ENCODE measurements at places on chromosomes 16 and 17. TPM values are rescaled to one million over a fixed set of nuclear protein-coding genes. Genes with fewer than 3 reads are reported as not detected.
A peak's percentile ranks its signal among the peaks of the same experiment; 100 is the strongest.

Gene CCL17
- polyA plus RNA-seq: not detected

Gene KCNJ2
- polyA plus RNA-seq: not detected

Gene EME1
- polyA plus RNA-seq: 0.38 TPM

DNA sequence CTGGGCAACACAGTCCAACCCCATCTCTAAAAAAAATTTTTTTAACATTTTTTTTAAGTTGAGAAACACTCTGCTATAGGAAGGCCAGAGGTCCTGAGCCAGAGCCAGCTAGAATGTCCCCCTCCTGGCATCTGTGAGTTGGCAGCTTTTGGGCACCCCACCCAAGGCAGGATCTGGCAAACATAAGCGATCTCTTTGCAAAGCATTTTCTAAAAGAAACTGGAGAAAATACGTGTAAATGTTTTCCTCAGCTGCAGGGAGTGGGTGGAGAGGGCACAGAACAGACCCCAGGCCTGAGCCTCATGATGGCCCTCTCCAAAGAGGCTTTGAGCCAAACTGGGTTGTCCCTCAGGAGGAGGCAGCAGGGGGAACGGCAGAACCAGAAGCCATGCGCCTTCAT is 11.7 kb downstream of the CAVIN1 start:
- no peak for DNase-seq

- no peak for DNase-seq
Measured at GRCh38 chr17:30832438-30833124, 815 bp downstream of the ATAD5 start.

- peak; percentile 69 for DNase-seq
Measured at GRCh38 chr16:87956365-87957231, 5.4 kb downstream of the BANP start.

GRCh38 chr17:31593806-31594205 is 202.3 kb downstream of the RAB11FIP4 start:
- DNase-seq: no peak

DNA sequence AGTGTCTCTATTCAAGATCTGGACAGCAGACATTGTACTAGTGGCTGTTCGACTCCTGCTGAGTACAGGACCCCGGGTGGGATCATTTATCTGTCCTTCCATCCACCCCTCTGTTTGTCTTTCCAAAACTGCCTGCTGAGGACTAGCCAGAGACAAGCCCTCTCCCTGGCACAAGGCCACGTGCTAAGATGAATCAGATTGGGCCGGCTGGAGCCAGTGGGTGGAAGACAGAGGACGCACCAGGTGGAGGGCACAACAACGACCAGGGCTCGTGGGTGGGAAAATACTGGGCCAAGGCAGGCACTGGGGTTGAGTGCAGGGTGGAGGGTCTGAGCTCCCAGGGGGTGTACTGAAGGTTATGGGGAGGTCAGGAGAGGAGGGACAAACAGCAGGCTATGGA is 1.4 kb upstream of the CA7 start:
- no peak for DNase-seq
